Activated T-helper 1 cell treated with anti-CD3 and anti-CD28 coated beads, Interleukin-12 subunit alpha, Interleukin-12 subunit beta, Interleukin-2, Interleukin-4 antibody, amounts not matched to agents 30 ng/mL and 10 ng/mL and 1 ng/mL, durations not matched to agents 14 hours and 24 hours and 36 hours (primary cell): ENCODE measurements at places on chromosomes 2 and 18.

DNA sequence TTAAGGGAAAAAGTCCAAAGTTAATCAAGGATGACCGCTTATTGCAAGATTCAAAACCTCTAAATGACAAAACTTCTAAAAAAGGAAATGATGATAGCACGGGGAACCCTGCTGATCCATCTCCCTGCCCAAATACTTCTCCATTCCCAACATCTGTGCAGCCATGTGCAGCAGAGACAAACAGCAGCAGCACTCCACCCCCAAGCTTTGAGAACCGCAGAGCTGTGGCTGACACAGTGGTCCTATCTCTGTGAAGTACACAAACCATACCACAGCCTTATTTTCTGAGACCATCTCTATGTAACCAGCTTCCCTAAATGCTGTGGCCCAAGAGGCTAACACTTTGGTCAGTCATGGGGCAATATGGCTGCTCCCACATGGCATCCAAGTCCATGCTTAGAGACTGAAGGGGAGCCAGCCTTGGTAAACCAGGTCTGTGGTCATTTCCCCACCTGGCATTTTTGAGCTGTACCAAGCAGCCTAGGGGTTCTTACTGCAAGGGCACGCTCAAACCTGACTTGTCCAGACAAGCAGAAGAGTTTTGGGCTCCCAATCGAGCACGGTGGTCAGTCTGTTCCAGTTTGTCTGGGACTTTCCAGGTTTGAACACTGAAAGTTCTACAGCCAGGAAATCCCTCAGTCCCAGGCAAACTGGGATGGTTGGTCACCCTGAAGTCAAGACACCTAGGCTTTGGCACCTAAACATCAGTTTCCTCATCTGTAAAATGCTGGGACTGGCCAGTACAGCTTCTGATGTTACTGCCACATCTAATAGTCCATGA, 17.1 kb upstream of the NFE2L2 start:
- H3K27me3 ChIP-seq: no peaks in the 10 kb centered on the region
- no peak overlapping the region for H3K27ac ChIP-seq
- no peak overlapping the region for H3K4me3 ChIP-seq
- H3K4me1 ChIP-seq: peaks cover 11% of the 10 kb centered on the region
- peaks cover 3% of the 10 kb centered on the region for H3K36me3 ChIP-seq

GRCh38 chr2:236968101-236968879, 117.4 kb upstream of the COPS8 start:
- no peak overlapping the region for H3K4me3 ChIP-seq
- no peaks in the 10 kb centered on the region for H3K36me3 ChIP-seq
- peaks cover 30% of the 10 kb centered on the region for H3K4me1 ChIP-seq
- no peaks in the 10 kb centered on the region for H3K27me3 ChIP-seq
- DNase-seq: peak; percentile 6

- no peak overlapping the region for H3K4me3 ChIP-seq
- H3K27ac ChIP-seq: no peak overlapping the region
- H3K4me1 ChIP-seq: no peaks in the 10 kb centered on the region
- DNase-seq: no peak
- no peaks in the 10 kb centered on the region for H3K27me3 ChIP-seq
Observed at GRCh38 chr18:38052879-38053590, 487.4 kb upstream of the CELF4 start.

- H3K4me3 ChIP-seq: no peak overlapping the region
- no peaks in the 10 kb centered on the region for H3K27me3 ChIP-seq
- peaks cover 6% of the 10 kb centered on the region for H3K4me1 ChIP-seq
- no peak overlapping the region for H3K27ac ChIP-seq
Observed at GRCh38 chr18:79317703-79318102, 78.0 kb upstream of the NFATC1 start.

DNA sequence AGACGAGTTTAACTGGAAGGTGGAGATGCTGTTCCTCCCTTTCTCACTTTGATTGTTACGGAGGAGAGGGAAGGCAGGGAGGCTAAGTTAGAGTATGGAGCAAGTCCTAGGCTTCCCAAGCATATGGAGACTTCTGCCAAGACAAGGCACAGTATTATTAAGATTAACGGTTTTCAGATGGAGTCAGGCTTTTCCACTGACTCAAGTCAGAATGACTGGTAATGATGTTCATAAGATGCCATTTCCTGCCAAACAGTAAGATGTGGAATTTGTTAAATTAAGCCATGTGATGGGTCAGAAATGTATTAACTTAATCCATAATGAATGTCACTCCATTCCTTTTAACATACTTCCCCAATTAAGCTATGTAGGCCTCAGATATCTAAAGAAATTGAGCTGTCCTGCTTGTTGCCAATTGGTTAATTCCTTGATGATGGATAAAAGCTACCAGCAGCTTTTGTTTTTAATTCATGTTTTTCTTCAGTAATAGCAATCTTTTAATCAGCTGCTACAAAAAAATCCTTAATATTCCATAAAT, 383.7 kb downstream of the ZNF521 start:
- no peaks in the 10 kb centered on the region for H3K4me1 ChIP-seq
- no peak overlapping the region for H3K27ac ChIP-seq

- H3K36me3 ChIP-seq: no peaks in the 10 kb centered on the region
- DNase-seq: no peak
- H3K4me1 ChIP-seq: no peaks in the 10 kb centered on the region
- no peak overlapping the region for H3K4me3 ChIP-seq
- no peaks in the 10 kb centered on the region for H3K27me3 ChIP-seq
- no peak overlapping the region for H3K27ac ChIP-seq
Observed at GRCh38 chr2:140797718-140798117, 1333.1 kb downstream of the LRP1B start.

DNA sequence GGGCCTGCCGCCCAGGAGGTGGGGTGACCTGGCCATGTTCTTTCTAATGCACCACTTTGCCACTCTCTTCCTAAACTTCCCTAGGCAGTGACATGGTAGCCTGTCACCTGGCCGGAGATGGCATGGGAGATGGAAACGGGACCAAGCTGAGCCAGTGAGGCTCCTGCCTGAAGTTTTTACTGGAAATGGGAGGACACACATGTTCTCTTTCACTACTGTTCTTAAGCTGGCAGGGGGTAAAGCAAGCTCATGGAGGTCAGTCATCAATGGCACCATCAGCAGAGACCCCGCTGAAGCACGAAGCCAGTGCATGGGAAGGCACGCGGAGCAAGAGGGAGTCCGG, 50.7 kb downstream of the ATIC start:
- H3K27me3 ChIP-seq: no peaks in the 10 kb centered on the region
- no peaks in the 10 kb centered on the region for H3K4me1 ChIP-seq
- no peak overlapping the region for H3K27ac ChIP-seq
- H3K4me3 ChIP-seq: no peak overlapping the region
- peaks cover 18% of the 10 kb centered on the region for H3K36me3 ChIP-seq
- DNase-seq: no peak

DNA sequence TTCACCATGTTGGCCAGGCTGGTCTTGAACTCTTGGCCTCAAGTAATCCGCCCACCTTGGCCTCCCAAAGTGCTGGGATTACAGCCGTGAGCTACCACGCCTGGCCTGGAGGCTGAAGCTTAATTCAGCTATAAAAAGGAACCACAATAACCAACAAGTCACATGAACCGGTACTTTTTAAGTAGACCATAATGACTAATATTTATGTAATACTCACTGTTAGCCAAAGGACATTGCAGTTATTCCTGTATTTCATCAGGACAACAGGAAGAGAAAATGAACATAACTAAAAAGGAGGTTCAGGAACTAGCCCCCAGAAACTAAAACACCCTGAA, 49.0 kb upstream of the TMEM87B start:
- H3K27me3 ChIP-seq: peaks cover 5% of the 10 kb centered on the region
- H3K36me3 ChIP-seq: no peaks in the 10 kb centered on the region
- no peak overlapping the region for H3K4me3 ChIP-seq

GRCh38 chr2:236973343-236973980, 112.2 kb upstream of the COPS8 start:
- H3K4me3 ChIP-seq: no peak overlapping the region

- H3K4me3 ChIP-seq: no peak overlapping the region
- H3K4me1 ChIP-seq: peaks cover 13% of the 10 kb centered on the region
- no peaks in the 10 kb centered on the region for H3K27me3 ChIP-seq
- H3K36me3 ChIP-seq: peaks cover 35% of the 10 kb centered on the region
- no peak overlapping the region for H3K27ac ChIP-seq
Observed at GRCh38 chr2:214742119-214742518, 67.4 kb downstream of the BARD1 start.
